ENCODE measurements at places on chromosomes 5 and 9. TPM values are rescaled to one million over a fixed set of nuclear protein-coding genes. Genes with fewer than 3 reads are reported as not detected.

GRCh38 chr5:10289991-10290390 lies 17.7 kb downstream of the CMBL start:
- no peak for DNase-seq

DNA sequence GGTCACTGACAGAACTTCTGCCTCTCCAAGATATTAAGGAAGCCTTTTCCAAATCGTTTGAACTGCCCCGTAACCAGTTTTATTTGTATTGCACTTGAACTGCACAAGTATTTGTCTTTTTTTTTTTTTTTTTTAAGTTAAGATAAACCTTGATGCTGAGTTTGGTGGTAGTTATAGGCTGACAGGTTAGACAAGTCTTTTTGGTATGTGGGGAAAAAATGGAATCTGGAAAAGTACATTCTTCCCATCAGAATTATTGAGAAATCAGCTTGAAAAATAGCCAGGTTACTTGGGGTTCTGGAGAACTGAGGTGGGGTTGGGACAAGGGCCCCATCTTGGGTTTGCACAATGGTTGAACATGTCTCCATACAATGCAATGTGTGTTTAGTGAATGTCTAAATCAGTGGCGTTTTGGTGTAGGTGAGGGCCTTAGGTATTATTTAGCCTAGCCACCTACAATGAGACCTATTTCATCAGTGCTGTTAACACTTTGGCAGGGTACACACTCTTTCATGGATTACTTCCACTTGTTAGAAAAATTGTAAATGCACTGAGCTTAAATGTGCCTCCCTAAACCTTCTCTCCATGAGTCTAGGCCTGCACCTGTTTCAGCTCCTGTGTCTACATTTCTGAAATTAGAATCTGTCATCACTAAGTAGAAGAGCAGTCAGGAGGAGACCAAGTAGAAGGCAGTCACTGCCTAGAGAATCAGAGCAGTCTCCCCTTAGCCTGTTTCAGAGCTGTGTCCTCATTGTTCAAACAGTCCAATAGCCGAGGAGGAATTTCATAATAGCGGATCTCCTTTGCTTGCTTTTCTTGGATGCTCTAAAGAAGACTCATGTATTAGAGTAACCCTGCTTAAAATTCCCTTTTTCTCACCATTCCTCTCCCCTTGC lies 140.0 kb upstream of the HMHB1 start:
- no peak for DNase-seq

- peak; percentile 9 for DNase-seq
Measured at GRCh38 chr5:171336521-171337209, 27.6 kb downstream of the TLX3 start.

The RALGPS1 gene
- 4.0 TPM for total RNA-seq

DNA sequence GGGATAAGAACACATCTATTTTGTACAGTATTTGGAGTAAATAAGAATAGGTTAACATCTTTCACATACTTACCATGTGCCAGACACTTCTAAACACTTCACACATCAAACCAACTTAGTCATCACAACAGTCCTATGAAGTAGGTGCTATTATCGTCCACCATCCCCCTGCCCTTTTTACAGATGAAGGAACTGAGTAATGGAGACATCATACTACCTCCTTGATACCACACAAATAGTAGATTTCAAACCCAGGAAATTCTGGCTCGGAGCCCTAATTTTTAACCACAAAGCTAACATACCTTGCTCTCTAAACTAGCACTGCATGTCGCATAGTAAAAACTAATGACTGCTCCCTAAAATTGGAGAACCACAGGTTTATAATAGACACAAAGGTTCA lies 4.2 kb upstream of the ZNF366 start:
- no peak for DNase-seq

GRCh38 chr5:36452424-36453006 lies 150.8 kb upstream of the RANBP3L start:
- DNase-seq: no peak

GRCh38 chr9:112443200-112443599 lies 43.4 kb upstream of the KIAA1958 start:
- no peak for DNase-seq

The PLK2 gene
- total RNA-seq: 613 TPM

- no peak for DNase-seq
Measured at GRCh38 chr5:126544087-126544740, 50.8 kb downstream of the ALDH7A1 start.

DNA sequence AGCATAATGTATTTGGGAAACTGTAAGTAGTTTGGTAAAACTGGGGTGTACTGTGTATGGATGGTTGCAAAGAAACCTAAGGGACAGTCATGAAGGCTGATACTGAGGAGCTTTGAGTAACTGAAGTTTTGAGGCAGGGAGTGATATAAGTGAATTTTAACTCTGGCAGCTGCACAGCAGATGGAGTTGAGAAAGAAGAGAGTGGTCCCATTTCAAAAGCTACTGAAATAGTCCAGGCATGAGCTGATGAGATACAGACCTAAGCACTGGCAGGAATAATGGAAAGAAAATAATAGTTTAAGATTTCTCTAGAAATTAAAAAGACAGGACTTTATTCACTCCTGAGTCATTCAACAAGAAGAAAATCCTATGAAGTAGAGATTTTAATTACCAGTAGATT lies 232.0 kb downstream of the CHSY3 start:
- no peak for DNase-seq

DNA sequence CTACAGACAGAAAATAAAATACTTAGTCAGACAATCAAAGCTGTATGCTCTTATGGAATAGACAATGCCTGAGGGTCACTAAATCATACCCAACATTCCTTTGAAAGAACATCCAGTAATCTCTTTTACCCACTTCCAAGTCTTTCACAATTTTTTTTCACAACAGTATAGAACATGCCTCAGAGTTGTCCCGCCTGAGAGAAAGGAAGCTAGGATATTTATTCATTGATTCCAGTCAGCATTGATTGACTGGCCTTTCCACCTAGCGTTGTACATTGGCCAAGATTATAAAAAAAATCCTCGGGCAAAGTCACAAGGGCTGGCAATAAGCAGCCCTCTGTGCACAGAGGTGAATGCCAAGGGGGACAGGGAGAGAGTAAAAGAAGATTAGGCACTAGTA lies 318.1 kb upstream of the PIK3R1 start:
- DNase-seq: no peak

DNA sequence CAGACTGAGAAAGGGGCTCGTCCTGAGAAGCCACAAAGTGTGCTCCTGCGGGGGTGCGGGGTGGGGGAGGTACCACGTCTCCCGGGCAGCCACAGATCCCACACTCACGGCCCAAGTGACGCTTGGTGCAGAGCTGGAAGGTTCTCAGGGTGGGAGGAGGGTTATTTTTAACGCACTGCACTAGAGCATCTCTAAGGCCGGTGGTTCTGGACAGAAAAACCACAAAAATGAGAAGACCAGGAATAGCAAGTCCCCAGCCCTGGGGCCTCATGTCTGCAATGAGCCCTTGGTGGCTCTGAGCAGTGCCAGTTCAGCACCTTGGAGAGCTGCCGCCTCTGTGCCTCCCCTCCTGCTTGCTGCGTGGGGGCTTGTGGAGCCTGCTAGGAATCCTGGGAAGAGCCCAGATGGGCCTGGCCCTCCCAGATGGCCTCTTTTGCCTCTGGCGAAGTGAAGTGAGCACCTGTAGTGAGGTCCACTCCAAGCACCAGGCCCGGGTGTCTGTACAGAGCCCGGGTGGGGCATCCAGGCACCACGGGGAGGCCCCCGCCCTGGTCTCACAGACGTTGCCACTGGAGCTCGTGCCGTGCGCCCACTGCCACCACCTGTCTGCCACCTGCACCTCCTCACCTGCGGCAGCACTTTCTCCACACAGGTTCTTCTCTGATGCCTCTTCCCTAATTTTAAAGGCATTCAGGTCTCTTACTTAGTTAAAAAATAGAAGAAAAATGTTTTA lies 48.9 kb upstream of the CACNA1B start:
- no peak for DNase-seq

- DNase-seq: peak; percentile 73
Measured at GRCh38 chr9:16626577-16627130, 243.8 kb downstream of the BNC2 start.

DNA sequence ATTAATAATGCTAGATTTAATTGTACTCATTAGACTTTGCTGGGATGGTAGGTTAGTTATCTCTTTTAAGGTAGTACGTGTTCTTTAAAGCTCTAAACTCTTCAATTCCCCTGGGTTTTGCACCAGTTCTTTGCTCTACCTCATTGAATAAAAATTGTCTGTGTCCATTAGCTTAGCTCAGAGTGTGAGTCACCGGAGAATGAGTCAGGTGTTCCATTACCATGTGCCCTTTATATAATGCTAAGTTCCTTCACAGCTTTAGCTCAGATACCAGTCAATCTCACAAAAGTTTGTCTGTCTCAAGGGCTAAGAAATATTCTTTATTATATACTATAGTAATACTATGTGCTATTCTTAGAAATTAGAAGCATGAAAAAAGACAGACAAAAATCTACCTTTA lies 339.4 kb downstream of the PRELID2 start:
- DNase-seq: peak; percentile 86

The SERF1A gene
- total RNA-seq: 9.6 TPM

The FAM221B gene
- not detected for total RNA-seq

The PTPDC1 gene
- total RNA-seq: 5.4 TPM

Data from epithelial cell of proximal tubule (primary cell).